Glomerular endothelial cell (primary cell): ENCODE measurements at places on chromosomes 2 and 18. TPM values are rescaled to one million over a fixed set of nuclear protein-coding genes. Genes with fewer than 3 reads are reported as not detected.

Gene STPG4
- not detected in 2 replicates for total RNA-seq

Gene SP140L
- total RNA-seq, result 15.0 and 34.2 TPM in 2 replicates

Gene KCNJ3
- total RNA-seq, result not detected in 2 replicates

Gene GPR17
- total RNA-seq, result not detected in 2 replicates

Gene PRKRA
- total RNA-seq, result 23.6 and 35.5 TPM in 2 replicates

Gene PLGLB1
- 1.3 and 3.8 TPM in 2 replicates for total RNA-seq

Gene SNED1
- total RNA-seq, result 27.7 and 41.3 TPM in 2 replicates

Gene ASTL
- not detected in 2 replicates for total RNA-seq

Gene SPR
- 31.6 and 44.1 TPM in 2 replicates for total RNA-seq

Gene NGEF
- total RNA-seq, result 0.19 and 0.47 TPM in 2 replicates

Gene CD28
- 0.05 and 0.12 TPM in 2 replicates for total RNA-seq

Gene HRH4
- not detected in 2 replicates for total RNA-seq

Gene GAREM2
- 3.4 and 4.6 TPM in 2 replicates for total RNA-seq

Gene SERPINB13
- not detected in 2 replicates for total RNA-seq

Gene DSG2
- total RNA-seq, result 15.5 TPM in 2 replicates

Gene VWA3B
- not detected in 2 replicates for total RNA-seq

Gene NAT8
- not detected in 2 replicates for total RNA-seq

Gene MYOM1
- total RNA-seq, result 0.15 and 0.41 TPM in 2 replicates

Gene DAPL1
- total RNA-seq, result not detected in 2 replicates

Gene ACMSD
- not detected in 2 replicates for total RNA-seq

Gene EMILIN2
- 9.9 and 11.3 TPM in 2 replicates for total RNA-seq

Gene B3GNT7
- total RNA-seq, result 0.44 and 1.2 TPM in 2 replicates

Gene ERICH2
- not detected in 2 replicates for total RNA-seq

Gene SKOR2
- total RNA-seq, result not detected in 2 replicates

Gene GKN1
- not detected in 2 replicates for total RNA-seq

Gene NT5DC4
- total RNA-seq, result not detected in 2 replicates
